ENCODE measurements at places on chromosomes 1 and 21.

DNA sequence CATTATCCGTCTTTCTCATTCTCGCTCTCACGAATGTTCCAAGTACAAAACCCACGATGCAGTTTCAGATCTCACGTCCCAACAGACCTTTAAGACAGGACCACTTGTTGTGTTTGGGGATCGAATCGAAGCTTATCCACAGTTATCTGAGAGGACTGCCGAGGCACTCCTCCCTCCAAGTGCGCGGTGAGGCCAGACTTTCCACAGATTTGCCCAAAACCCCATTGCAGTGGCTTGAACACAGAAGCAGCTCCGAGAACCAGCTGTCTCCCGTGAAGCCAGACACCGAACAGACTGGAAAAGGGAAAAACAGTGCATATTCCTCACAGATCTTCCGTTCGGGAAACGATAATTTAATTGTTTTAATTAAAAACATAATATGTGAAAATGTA, 46.5 kb upstream of the COL6A2 start:
- no peaks in the 10 kb centered on the region for H3K4me1 ChIP-seq
- H3K36me3 ChIP-seq = no peaks in the 10 kb centered on the region
- no peak overlapping the region for H3K27ac ChIP-seq
- DNase-seq = no peak
- H3K4me3 ChIP-seq = no peak overlapping the region

- no peaks in the 10 kb centered on the region for H3K4me1 ChIP-seq
- DNase-seq = peak; percentile 5
- H3K27ac ChIP-seq = no peak overlapping the region
- H3K36me3 ChIP-seq = no peaks in the 10 kb centered on the region
- H3K4me3 ChIP-seq = no peak overlapping the region
- H3K27me3 ChIP-seq = no peaks in the 10 kb centered on the region
Measured at GRCh38 chr1:228316589-228317387, 89.8 kb downstream of the TRIM11 start.

DNA sequence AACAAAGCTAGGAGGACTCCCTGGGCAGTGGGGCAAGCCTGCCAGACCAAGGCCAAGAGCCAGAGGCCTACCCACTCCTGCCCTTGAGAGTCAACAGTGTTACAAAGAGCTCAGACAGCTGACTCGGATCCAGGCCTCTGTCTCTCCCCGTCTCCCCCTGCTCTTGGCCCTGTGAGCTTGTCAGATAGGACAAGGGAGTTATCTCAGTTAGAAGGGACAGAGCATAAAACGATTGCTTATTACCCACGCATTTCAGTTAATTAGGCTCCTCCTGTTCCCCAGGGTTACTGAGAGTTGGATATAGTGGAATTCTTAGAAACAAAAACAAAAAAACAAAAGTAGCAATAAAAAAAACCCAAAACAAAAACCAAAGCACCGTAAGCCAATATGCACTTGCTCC, 1.3 kb downstream of the SLC41A1 start:
- H3K36me3 ChIP-seq = peaks cover 11% of the 10 kb centered on the region
- H3K4me3 ChIP-seq = peak overlapping the region; percentile 85
- peaks cover 44% of the 10 kb centered on the region for H3K4me1 ChIP-seq
- DNase-seq = no peak

DNA sequence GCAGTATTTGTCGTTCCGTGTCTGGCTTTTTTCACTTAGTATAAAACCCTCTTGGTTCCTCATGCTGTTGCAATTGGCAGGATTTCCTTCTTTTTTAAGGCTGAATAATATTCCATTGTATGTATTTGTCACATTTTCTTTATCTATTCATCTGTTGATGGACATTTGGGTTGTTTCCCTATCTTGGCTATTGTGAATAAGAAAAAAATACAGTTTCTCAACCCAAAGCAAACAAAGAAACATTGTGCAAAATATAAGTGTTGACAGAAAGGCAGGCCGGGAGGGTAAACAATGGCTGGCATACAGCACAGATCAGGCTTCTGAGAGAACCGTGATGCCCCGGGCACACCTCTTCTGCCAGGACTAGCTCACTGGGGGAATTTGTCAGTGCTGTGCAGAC, 26.9 kb downstream of the NENF start:
- H3K36me3 ChIP-seq = no peaks in the 10 kb centered on the region
- H3K4me1 ChIP-seq = peaks cover 12% of the 10 kb centered on the region
- H3K27ac ChIP-seq = no peak overlapping the region
- DNase-seq = no peak

GRCh38 chr1:116323491-116323890, 49.6 kb upstream of the ATP1A1 start:
- no peak for DNase-seq
- H3K4me3 ChIP-seq = no peak overlapping the region
- no peak overlapping the region for H3K27ac ChIP-seq
- peaks cover 6% of the 10 kb centered on the region for H3K36me3 ChIP-seq
- H3K4me1 ChIP-seq = peaks cover 86% of the 10 kb centered on the region

GRCh38 chr1:229479660-229480399, 28.3 kb downstream of the NUP133 start:
- H3K27ac ChIP-seq = no peak overlapping the region
- DNase-seq = no peak
- H3K36me3 ChIP-seq = peaks cover 46% of the 10 kb centered on the region
- no peak overlapping the region for H3K4me3 ChIP-seq
- peaks cover 9% of the 10 kb centered on the region for H3K4me1 ChIP-seq

DNA sequence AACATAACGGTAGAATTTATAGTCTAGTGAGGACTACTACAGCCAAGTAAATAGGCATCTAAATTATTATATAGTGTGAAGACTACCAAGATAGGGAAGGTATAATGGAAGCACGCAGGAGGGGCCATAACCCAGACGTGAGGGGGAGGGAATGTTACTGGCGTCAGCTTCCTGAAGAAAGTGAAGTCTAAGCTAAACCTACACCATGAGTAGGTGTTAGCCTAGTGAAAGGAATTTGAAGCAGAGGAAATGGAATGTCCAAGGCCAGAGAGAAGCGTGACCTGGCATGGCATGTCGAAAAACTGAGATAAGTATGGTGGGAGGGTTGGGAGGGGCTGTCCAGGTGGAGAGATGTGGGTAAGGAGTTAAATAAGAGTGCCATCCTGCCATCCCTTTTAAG, 140.5 kb downstream of the SLC44A5 start:
- no peaks in the 10 kb centered on the region for H3K36me3 ChIP-seq
- no peaks in the 10 kb centered on the region for H3K4me1 ChIP-seq
- no peak overlapping the region for H3K27ac ChIP-seq
- H3K27me3 ChIP-seq = no peaks in the 10 kb centered on the region

- no peaks in the 10 kb centered on the region for H3K36me3 ChIP-seq
- H3K27ac ChIP-seq = no peak overlapping the region
- no peaks in the 10 kb centered on the region for H3K4me1 ChIP-seq
- no peak overlapping the region for H3K4me3 ChIP-seq
- no peaks in the 10 kb centered on the region for H3K27me3 ChIP-seq
Measured at GRCh38 chr21:16837321-16837720, 675.5 kb upstream of the CXADR start.

- H3K27me3 ChIP-seq = no peaks in the 10 kb centered on the region
- no peak overlapping the region for H3K27ac ChIP-seq
- H3K4me3 ChIP-seq = no peak overlapping the region
- no peak for DNase-seq
- H3K36me3 ChIP-seq = no peaks in the 10 kb centered on the region
Measured at GRCh38 chr1:158691907-158692306, 5.4 kb upstream of the SPTA1 start.

DNA sequence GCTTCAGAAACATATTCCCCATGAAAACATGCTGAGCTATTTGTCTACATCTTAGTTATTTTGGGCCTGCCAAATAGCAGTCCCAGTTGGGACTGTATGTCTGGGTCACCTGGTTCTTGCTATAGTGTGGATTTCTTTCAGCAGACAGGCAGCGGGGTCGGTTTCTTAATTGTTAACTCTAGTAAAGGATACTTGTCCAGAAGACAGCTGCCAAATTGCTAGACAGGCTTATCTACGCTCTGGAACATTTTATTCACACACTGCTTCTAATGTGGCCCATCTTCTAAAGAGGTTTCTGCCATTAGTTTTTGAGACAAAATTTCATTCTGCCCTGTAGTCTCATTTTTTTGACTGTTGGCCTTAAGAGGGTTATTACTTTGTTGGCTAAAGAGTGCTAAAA, 217.9 kb downstream of the RWDD3 start:
- H3K4me3 ChIP-seq = no peak overlapping the region
- no peaks in the 10 kb centered on the region for H3K36me3 ChIP-seq
- H3K27me3 ChIP-seq = no peaks in the 10 kb centered on the region
- no peak overlapping the region for H3K27ac ChIP-seq
- no peaks in the 10 kb centered on the region for H3K4me1 ChIP-seq
- DNase-seq = no peak

GRCh38 chr21:29749957-29750356, 189.8 kb downstream of the GRIK1 start:
- H3K27ac ChIP-seq = no peak overlapping the region
- H3K4me3 ChIP-seq = no peak overlapping the region
- no peak for DNase-seq

DNA sequence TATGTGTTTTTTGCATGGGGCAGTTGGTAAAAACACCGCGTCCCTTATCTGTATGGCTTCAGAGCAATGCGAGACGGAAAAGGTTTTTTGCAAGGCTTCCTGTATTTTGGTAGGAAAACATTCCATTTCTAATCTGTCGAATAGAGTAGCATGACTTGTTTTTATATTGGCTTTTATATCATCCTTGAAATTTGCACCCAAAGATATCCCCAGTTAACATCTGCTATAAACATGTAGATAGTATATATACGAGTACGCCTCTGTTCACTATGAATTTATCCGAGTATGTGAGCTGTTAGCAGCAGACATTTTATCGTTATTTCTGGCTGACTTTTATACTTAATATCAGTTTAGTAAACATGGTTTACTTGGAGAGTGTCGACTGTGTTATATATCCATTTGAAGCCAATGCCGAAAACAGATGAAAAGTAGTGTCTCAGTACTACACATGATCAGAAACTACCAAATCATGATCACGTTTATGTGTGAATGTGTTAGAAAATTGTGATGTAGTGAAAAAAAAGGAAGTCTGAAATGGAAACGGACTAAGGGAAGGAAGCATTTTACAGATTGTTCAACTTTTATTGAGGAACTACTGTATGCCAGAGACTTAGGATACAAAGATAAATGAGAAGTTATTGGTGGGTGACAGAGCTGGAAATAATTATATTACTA, 1.0 kb downstream of the LEPR start:
- peaks cover 28% of the 10 kb centered on the region for H3K4me1 ChIP-seq
- H3K27ac ChIP-seq = no peak overlapping the region
- no peak overlapping the region for H3K4me3 ChIP-seq
- DNase-seq = no peak

DNA sequence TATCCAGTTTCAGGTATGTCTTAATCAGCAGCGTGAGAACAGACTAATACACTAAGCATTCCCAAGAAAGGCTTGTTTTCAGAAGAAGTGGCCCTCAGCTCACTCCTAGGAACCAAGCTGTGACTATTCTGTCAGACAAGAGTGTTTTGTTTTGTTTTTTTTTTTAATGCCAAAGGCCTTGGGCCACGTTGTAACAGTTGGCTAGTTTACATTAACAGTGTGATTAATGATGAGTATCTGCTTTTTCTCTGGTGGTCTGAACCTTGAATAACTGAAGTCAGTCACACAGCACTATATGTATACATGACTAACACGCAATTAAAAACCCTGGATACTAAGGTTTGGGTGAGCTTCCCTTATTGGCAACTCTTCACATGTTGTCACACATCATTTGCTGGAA, 21.9 kb downstream of the DPYD start:
- H3K27ac ChIP-seq = no peak overlapping the region
- no peak for DNase-seq
- H3K27me3 ChIP-seq = no peaks in the 10 kb centered on the region
- no peak overlapping the region for H3K4me3 ChIP-seq
- H3K36me3 ChIP-seq = peaks cover 36% of the 10 kb centered on the region

GRCh38 chr1:110700767-110701166, 26.0 kb upstream of the KCNA3 start:
- H3K4me3 ChIP-seq = no peak overlapping the region
- H3K27ac ChIP-seq = no peak overlapping the region
- peaks cover 3% of the 10 kb centered on the region for H3K4me1 ChIP-seq
- H3K27me3 ChIP-seq = peaks cover 8% of the 10 kb centered on the region
